Fibroblast of skin of right quadriceps (primary cell): ENCODE measurements at places on chromosomes 5 and 9.

- no peak for DNase-seq
Observed at GRCh38 chr5:153974813-153975163, 63.9 kb downstream of the FAM114A2 start.

GRCh38 chr9:94632737-94633136 lies 6.6 kb downstream of the FBP1 start:
- DNase-seq = no peak

DNA sequence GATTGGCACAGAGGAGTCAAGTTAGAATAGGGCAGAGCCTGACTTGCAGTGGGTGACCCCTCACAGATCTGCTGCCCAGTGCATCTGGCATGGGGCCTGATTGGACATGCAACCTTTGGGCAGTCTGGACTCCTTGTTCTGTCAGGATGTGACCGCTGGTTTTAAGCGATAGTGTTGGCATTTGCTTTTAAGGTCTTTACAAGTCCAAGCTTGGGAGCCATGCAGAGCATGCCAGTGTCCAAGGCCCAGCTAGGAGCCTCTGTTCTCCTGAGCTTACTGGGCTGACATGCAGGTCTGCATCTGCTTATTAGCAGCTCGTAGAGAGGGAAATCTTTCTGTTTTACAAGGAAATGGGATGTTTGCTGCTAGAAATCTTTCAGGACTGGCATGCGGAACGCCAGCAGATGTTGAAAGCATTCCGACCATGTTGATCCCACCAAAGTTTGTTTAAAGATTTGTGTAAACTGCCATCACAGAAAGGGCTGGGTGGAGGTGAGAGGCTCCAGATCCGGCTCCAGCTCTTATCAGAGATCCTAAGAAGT lies 27.5 kb downstream of the GADD45G start:
- no peak for DNase-seq

DNA sequence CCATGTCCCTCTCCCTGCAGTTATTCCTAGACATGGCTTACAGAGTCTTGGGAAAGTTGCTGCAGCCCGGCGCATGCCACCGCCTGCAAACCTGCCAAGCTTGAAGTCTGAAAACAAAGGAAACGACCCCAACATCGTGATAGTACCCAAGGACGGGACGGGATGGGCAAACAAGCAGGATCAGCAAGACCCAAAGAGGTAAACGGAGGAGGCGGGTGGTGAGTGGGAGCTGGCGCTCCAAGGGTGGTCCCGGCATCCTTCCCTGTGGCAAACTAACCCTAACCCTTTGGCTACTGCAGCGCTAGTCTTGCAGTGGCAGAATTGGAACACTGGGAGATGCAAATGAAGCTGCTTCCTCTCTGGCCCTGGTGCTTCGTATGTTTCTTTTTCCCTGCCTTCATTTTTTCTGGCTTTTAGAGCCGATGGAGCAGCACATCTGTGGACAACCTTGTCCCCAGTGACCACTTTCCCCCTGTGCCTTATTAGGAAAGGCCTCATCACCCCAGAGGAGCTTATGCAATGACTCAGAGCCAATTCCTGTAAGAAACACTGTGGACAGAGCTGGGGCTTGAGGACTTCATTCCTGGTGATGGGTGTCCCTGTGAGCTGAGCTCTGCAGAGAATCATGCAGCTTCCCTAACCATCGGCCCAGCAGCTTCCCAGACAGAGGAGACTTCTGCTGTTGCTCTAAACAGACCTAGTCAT lies 38.9 kb downstream of the PRRC2B start:
- DNase-seq = peak; percentile 94

DNA sequence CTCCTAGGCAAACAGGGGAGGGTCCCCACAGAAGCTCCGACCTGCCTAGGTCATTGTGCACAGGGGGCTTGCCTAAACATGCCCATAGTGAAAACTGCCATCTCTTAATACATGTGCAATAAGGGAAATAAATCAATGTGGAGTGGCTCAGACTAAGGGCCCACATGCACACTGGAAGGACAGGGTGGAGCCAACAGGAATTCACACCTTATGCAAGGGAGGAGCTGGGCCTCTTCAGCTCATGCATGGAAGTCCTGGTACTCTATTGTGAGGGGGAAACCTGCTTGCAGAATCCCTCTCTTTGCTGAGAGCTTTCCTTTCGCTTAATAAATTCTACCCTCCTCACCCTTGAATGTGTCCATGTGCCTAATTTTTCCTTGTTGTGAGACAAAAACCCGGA lies 815.8 kb downstream of the EFNA5 start:
- no peak for DNase-seq

- no peak for DNase-seq
Observed at GRCh38 chr5:12615141-12615820, 711.0 kb upstream of the CTNND2 start.

DNA sequence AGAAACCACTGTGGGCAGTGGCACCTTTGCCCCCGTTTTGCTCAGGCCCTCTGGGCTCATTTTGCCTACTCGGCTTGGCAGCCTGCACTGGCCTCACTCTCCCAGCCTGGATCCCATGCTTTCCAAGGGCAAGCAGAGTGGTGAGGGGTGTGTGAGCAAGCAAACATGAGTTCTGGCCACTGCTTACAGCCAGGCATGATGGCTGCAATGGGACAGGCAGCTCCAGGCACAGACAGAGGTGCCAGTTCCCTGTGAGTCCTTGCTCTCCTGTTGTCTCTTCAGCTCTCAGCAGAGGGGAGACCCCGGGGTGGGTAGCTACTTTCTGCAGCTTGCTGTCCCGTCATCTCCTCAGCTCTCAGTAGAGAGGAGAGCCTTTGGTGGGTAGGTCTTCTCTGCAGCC lies 35.2 kb upstream of the TYRP1 start:
- no peak for DNase-seq

DNA sequence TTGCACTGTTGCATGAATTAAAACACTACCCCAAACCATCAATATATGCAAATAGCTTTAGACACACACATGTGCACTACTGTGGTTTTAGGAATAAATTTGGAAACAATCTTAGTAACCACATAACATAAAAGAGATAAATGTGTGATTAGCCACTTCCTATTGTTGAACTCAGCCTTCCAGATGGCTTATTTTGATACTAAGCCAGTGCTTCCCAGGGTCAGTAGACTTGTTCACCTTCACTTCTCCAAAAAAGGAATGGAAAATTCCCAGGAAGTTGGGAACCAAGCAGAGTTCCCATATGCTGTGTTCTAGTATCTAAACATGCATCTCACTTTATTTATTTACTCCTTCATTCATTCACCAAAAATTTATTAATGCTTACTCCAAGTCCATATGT lies 47.8 kb downstream of the SVEP1 start:
- peak; percentile 81 for DNase-seq

- DNase-seq = no peak
Observed at GRCh38 chr5:88109818-88110217, 158.8 kb downstream of the TMEM161B start.

DNA sequence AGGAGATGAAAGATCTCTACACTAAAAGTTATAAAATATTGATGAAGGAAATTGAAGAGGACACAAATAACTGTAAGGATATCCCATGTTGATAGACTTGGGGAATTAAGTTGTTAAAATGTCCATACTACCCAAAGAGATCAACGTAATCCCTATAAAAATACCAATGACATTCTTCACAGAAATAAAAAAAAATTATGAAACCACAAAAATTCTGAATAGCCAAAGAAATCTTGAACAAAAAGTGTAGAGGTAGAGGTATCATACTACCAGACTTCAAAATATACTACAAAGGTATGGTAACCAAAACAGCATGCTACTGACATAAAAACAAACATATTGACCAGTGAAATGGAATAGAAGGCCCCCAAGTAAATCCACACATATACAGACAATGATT lies 71.5 kb upstream of the ELL2 start:
- DNase-seq = no peak

DNA sequence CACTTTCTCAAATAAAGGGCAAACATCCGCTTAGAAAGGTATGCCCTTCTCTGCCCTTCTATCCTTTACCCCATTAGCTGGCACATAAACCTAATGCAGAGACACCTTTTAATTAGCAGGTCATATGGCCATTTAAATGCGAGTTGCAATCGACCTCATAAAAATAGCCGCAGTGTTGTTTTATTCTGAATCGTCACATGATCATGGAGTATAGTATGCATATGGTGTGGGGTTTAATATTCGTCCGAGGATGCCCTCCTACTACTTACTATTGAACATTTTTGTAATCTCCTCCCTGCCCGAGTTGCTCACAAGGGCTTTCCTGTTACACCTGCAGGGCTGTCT lies 72.0 kb downstream of the PIK3R1 start:
- DNase-seq = no peak

DNA sequence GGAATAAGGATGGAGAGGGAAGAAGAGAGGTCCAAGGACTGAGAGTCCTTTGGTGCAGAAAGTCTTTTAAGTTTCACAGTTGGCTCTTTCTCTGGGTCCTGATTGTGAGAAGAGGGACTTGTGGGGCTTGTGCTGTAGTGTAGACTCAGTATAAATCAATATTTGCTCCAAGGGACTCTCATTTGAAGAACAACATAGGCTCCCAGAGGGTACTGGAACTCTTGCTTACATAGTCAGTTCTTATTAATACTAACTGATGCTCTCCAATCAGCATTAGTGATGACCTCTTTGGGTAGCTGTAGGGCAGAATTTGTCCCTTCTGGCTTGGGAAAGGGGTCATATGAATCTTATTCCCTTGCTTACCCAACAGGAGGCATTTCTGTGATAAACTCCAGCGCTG lies 62.5 kb upstream of the CXCL14 start:
- DNase-seq = no peak

- DNase-seq = no peak
Observed at GRCh38 chr9:6708732-6709131, 49.0 kb upstream of the KDM4C start.

DNA sequence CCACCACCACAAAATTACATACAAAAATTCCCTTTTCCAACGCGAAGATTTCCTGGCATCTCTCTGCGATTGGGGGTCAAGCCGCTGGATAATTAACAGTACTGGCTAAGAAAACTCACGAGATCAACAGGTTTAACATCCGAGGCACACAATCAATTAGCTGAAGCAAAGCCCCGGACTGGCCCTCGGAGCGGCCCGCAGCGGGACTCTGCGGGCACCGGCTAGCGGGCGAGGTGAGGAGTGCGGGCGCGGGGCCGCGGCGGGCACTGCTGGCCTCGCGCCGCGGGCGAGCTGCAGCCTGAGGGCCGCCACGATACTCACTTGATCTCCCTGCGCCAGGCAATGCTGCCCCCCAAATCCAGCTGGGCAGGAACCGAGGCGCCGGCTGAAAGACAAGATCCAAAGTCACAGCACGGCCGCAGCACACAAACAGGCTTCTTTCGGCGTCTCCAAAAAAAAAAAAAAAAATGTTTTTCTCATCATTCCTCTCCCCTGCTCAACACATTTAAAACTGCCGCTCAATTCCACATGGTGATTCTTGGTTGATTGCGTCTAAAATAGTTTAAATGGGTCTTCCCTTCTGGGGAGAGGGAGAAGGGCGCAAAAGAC lies 210.2 kb downstream of the MEF2C start:
- no peak for DNase-seq

DNA sequence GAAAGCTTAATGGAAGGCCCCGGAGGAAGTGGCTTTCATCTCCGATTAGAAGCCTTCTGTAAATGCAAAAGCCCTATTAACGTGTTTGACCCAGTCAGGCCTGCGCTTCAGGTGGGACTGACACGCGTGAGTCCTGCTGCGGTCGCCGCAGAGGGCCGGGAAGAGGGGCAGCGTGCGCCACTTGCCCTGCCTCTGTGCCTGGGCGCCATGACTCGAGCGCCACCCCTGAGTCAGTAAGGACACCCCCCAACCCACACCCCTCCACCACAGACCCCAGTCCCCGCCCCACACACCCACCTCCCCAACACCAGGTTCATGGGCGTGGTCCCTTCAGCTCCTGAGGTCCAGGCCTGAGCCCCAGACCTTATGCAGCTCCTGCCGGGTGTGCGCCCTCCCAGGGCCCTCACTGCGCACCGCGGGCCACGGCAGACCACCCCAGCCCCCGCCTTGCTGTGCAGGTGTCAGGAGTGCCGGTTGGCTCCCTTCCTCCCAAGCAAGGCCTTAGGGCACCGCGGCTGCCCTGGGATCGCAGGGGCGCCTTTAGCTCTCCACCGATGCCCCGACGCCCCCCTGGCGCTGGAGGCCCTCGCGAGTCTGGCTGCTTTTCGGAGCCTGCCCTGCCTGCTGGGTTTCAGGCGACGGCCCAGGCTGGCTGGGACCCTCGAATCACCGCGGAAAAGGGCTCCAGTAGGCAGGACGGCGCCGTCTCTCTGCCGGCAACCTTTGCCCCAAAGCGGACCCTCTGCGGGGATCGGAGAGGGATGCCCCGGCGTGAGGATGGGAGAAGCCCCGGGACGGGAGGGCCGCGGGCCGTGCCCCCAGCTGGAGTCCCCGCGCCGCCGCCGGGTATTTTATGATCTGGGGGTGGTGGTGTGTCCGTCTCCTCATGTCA lies 625 bp upstream of the OLFM1 start:
- no peak for DNase-seq

DNA sequence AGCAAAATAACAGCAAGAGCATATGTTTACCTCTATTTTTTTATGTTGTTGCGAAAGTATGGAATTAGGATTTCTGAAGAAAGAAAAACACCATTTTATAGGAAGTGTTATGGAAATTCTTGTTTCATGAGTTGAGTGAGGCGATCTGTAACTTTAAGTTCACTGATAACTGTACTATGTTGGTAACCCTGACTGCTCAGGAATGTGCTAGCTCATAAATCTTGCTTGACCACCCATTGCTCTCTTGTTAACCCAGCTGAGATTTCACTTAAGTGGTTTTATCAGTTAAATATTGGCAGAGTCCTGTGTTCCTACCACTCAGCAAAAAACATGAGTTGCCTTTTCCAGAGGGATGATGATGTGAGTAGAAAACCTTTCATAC lies 91.1 kb upstream of the STARD4 start:
- DNase-seq = peak; percentile 53

GRCh38 chr5:11579351-11579750 lies 324.9 kb downstream of the CTNND2 start:
- no peak for DNase-seq

DNA sequence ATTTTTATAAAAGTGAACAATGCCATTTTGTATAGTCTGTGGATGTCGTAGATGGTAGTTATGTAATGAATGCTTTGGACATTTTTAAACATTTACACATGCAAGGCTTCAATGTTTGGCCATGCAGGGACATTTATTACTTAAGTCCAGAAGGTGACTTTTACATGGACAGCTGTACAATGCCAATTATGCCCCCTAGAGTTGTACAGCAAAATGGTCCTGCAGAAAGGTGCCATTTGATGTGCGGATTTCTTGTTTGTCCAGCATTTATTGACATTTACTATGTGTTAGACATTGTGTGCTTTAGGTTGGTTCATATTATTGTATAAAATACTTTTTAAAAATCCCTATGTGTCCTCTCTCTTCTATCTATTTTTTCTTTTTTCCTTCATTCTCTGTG lies 22.5 kb upstream of the COMMD10 start:
- no peak for DNase-seq

- DNase-seq = no peak
Observed at GRCh38 chr9:95864852-95865580, 10.5 kb upstream of the ERCC6L2 start.

GRCh38 chr5:23014825-23015224 lies 161.7 kb upstream of the CDH12 start:
- no peak for DNase-seq

GRCh38 chr9:136222906-136223285 lies 18.0 kb upstream of the LHX3 start:
- no peak for DNase-seq
